NCI-H524 (cell line): ENCODE measurements at places on chromosomes 16 and 17.

- DNase-seq, result no peak
Measured at GRCh38 chr17:16001226-16001897, 1.7 kb downstream of the TTC19 start.

GRCh38 chr16:28192806-28193529, 18.8 kb downstream of the XPO6 start:
- DNase-seq, result no peak

DNA sequence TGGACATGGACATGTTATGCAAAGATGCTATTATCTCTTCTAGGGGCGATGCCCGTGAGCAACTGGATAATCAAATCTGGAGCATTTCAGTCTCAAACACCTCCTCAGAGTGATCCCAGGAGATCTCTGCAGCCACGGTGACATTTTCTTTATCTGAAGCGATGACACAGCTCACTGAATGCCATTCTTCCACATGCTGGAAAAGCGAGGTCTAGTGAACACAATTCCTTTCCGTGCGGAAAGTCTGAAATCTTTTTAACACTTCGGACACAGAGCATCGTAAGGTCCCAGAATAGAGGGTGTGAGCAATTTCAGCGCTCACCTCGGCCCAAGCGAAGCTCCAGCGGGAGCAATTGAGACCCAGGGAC, 531 bp upstream of the HASPIN start:
- no peak for DNase-seq

DNA sequence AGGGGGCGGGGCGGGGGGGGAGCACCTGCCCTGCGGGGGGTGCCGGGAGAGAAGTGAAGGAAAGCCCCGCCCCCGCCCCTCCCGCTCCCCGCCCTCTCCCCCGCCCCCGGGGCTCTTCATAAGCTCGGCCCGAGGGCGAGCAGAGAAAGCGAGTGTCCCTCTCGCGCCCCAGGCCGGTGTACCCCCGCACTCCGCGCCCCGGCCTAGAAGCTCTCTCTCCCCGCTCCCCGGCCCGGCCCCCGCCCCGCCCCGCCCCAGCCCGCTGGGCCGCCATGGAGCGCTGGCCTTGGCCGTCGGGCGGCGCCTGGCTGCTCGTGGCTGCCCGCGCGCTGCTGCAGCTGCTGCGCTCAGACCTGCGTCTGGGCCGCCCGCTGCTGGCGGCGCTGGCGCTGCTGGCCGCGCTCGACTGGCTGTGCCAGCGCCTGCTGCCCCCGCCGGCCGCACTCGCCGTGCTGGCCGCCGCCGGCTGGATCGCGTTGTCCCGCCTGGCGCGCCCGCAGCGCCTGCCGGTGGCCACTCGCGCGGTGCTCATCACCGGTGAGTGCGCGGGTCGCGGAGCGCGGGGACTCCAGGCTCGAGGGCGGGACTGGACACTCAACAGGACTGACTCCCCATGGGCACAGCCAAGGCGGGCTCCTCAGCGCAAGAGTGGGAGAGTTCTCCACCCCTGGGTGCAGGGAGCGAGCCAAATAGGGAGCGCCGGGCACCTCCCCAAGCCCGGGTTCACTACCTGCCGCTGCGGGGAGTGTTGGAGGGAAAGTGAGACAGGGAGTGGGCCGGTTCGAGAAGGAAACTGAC, at the start of gene HSD11B2:
Gene HSD11B2, plus strand, starts transcription at position 145 of the 798 bp plus-strand sequence. Its CDS starts 128 bp downstream, at position 273.
- peak; percentile 70 for DNase-seq
